GM10248 (cell line): ENCODE measurements at places on chromosomes 11 and 22.

GRCh38 chr22:43783777-43784176 lies 28.3 kb downstream of the EFCAB6 start:
- no peak for DNase-seq

DNA sequence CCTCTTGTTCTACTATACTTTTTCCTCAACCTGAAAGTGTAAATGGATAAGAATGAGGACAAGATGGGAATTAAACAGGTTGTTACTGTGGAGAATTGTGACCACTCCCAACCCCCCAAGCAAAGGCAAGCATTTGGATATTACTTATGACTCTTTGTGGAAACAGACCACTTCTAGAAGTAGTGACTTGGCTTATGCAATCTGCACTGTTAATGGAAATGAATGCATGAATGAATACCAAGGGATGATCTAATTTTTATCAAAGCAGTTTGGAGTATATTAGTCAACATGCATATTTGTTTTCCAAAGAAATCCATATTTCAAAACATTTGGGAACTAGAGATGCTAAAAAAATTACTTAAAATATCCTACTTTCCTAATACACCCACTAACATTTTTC lies 35.3 kb downstream of the AMOTL1 start:
- DNase-seq, result no peak

GRCh38 chr11:20110908-20111669 lies 49.2 kb downstream of the DBX1 start:
- DNase-seq, result peak; percentile 76

DNA sequence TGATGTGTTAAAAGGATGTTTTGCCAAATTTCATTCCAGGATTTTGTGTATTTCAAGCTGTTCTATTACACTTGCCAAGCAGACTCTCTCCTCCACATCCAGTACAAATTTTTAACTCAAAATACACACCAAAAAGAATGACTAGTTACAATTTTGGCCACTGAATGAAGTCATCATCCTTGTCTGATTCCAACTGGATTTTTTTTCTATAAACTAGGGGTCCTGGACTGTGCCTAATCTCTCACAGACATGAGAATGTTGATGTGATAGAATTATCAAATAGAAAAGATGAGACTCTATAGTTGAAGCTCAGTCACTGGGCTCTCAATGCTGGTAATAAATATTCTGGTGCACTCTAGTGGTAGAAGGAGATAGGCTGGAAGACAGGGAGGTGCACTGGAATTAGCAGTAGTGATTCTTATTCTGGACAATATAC lies 85.8 kb downstream of the FANCF start:
- no peak for DNase-seq

DNA sequence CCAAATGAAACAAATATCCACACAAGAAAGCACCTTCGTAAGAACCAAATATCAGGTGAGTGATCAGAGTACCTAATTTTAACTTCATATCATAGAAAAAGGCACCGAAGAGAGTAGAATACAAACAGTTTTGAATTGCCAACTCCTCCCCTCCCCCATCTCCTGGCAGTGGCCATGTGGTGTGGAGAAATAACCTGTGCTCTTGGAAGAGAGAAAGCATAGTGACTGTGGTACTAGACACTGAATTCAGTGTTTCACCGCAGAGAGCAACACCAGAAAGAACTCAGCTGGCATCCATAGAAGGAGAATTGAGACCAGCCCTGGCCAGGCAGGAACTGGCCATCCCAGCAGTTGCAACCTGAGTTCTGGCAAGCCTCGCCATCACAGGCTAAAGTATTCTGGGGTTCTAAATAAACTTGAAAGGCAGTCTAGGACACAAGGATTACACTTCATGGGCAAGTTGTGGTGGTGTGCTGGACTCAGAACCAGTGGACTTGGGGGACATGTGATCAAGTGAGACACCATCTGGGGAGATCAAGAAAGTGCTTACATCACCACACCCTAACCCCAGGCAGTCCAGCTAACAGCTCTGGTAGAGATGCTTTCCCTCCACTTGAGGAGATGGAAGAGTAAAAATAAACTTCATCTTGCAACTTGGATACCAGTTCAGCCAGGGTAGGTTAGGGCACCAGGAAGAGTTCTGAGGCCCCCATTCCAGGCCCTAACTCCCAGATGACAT lies 1003.2 kb downstream of the NTM start:
- DNase-seq, result no peak

DNA sequence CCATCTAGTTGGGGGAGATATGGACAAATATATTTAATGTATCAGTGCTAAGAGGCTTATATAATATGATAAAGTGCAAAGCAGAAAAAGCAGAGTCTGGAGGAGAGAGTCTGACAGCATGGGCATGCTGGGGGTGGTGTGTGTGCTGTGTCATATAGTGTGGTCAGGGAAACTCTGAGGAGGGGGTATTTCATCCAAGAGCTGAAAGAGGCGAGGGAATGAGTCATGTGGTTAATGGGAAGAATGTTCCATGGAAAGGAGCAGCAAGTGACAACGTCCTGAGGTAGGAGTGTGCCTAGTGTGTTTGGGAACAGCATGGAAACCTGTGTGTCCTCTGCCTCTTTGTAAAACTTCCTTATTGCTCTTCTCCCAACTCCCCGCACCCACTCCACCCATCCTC lies 38.0 kb downstream of the EIF3F start:
- no peak for DNase-seq

DNA sequence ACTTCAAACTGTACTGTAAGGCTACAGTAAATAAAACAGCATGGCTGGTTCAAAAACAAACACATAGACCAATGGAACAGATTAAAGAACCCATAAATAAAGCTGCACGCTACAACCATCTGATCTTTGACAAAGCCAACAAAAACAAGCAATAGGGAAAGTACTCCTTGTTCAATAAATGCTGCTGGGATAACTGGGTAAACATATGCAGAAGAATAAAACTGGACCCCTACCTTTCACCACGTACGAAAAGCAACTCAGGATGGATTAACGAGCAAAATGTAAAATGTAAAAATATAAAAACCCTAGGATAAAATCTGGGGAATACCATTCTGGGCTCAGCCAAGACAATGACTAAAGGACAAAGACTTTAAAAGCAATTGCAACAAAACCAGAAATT lies 201.8 kb upstream of the PGR start:
- DNase-seq, result no peak

DNA sequence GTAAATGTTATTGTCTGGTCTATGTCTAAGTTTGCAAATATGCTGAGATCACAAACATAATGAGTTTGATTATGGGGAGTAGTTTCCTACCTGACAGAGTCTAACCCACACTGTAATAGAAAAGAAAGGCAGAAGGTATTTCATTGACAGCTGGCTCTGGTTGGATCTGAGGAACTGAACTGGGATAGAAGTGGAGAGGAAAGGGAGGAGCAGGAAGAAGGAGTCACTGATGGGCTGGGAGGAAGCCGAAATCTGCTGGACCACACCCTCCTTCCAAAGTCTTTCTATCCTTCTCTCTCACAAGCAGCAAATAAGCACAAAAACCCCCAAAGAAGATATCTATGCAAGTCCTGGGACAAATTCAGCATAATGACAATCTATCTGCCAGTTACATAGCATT lies 11.7 kb downstream of the BLID start:
- no peak for DNase-seq

DNA sequence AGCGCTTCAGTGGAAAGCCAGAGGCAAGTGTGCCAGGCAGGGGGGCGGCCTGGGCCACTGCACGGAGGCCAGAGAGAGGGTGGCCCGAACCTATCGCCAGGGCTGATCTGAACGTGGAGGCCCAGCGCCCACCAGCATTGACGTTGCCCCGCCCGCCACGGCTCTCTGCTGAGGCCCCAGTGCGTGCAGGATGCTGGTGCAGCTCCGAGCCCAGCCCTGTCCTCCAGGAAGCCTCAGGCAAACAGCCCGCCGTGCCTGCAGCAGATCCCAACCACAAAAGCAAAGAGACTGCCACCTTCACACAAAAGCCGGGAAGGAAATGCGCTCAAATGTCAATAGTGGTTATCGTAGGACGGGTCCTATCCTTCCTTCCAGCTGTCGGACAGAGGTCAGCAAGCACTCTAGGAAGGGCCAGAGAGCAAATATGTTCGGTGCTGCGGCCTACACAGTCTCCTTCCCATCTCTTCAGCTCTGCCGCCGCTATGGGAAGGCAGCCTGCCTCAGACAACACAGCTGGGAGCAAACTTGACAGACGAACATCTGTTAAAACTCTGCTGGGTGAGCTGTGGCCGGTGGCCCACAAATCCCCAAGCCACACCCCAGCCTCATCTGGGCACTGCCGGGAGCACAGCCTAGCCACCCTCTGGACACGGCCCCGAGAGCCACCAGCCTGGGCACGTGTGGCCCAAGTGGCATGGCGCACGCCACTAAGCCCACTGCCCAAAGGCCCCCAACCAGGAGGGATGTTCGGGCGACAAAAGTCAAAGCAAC lies 146.2 kb downstream of the CRYBB2 start:
- no peak for DNase-seq

- no peak for DNase-seq
These were observed 21.4 kb upstream of the ABCC8 start for GRCh38 chr11:17498058-17498457.

- DNase-seq, result no peak
These were observed 30.2 kb downstream of the MRTFA start for GRCh38 chr22:40606306-40606705.

GRCh38 chr11:68423481-68423880 lies 37.1 kb upstream of the PPP6R3 start:
- no peak for DNase-seq

GRCh38 chr11:109423466-109424190 lies 1.6 kb downstream of the C11orf87 start:
- peak; percentile 5 for DNase-seq

DNA sequence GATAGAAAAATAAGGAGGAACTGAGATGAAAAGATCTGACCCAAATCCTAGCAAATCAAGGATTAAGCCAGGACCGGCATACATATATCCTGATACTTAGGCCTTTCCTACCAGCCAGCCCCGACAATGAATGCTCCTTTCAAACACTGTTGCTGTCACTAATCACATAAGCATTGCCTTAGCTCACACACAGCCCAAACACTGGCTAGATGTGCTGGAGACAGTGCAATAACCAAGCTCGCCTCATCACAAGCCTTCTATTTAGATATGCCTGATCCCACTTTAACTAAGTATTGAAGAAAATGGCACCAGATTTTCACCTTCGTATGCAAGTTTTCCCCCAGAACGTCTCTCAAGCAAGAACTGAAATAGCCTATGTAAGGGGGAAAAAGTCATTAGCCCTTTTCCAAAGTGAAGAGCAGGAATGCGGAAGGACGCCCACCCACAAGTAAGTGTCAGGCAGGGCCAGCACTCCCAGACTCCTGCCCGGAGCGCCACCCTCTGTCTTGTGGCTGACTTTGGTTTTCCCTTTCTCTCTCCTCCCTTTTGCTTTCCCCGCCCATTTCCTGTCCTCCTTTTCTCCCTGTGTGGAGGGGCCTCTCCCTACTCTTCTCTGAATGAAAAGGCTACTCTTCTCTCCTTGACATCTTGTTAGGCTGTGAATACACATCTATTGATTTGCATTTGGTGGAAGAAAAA lies 8.9 kb upstream of the OPCML start:
- DNase-seq, result no peak
